ENCODE measurements at places on chromosomes 5 and 9.

DNA sequence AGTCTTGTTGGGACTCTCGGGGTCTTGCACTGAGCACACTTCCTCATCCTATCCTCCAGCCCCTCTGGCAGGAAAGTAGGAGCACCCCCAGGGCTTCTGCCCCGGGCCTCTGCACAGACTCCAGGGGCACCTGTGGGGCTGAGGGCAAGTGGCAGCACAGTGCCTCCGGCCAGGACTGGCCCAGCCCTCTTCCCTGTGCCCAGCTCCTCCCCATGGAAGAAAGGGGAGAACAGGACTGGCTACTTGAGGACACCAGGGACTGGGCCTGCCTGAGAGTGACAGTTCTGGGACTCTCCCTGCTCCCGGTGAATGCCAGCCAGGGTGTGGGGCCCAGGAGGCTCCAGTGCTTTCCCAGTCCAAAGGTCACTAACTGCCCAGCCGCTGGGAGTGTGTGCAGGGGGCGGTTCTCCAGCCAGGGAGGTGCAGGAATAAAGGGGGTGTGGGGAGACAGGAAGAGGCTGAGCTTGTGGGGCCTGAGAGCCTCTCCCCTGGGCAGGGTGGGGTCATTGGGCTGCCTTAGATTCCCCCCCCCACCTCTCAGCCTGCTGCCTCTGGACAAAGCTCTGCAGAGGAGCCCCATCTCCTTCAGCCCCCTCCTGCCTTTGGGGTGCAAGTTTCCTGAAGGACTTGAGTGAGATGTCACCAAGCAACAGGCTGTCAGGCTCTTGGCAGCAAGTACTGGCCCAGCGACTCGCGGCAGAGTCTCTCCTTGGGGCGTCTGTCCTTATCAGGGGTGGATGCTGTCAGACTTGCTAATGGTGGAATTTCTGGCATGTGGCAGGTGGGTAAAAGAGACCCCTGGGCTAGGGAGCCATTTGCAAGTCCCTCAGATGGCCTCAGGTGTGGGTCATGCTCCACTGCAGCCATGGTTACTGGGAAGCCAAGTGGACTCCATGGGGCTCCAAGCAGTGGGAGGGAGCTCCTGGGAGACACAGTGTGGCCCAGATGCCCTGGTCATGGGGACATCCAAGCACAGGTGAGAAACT lies 19.1 kb upstream of the JADE2 start:
- DNase-seq = no peak

GRCh38 chr5:62317810-62318209 lies 11.8 kb downstream of the KIF2A start:
- no peak for DNase-seq

DNA sequence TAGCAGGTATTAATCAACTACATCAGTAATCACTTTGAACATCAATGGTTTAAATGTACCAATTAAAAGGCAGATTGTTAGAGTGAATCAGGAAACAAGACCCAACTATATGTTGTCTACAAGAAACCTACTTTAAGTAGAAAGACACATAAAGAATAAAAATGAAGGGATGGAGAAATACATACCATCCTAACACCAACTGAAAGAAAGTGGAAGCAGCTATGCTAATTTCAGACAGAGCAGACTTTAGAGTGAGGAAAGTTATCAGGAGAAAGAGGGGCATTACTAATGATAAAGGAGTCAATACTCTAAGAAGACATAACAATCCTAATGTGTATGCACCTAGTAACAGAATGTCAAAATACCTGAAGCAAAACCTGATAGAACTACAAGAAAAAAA lies 125.8 kb downstream of the NR6A1 start:
- DNase-seq = no peak

GRCh38 chr9:137376386-137376785 lies 46.6 kb downstream of the EXD3 start:
- DNase-seq = no peak

DNA sequence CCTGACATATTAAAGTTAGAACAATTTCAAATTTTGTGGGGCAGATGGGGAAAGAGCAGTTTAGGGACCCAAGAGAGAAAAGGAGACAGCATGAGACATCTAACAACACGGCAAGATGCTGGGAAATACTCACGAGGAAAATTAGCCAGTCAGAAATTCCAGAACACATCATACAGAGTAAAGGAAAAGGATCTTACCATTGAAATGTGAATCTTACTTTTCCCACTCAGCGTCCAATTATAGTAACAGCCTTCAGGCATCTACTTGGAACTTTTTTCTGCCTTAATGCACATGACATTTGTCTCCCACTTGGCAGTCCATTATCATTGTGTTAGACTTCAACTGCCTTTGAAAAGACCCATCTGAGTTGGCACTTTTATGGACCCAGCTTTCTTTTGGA lies 189.7 kb upstream of the SLC27A6 start:
- DNase-seq = no peak

DNA sequence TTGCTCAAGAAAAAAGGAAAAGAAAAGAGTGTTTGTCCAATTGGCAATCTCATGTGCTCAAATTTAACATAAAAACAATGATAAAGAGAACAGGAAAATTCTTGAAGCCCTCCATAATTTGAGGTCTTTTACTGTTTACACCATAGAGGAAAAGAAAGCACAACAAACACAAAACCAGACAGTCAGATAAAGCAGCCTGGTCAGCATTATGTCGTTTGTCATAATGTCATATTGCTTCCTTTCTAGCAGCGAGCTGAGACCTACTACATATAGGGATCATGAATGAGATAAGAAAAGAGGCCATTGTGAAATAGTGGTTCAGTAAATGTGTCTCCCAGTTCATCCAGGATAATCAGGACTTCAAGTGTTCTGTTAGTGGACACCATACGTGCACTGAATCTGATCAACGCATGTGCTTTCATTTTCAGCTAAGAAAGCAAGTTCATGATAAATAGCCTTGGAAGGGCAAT lies 64.7 kb upstream of the SELENOP start:
- no peak for DNase-seq

DNA sequence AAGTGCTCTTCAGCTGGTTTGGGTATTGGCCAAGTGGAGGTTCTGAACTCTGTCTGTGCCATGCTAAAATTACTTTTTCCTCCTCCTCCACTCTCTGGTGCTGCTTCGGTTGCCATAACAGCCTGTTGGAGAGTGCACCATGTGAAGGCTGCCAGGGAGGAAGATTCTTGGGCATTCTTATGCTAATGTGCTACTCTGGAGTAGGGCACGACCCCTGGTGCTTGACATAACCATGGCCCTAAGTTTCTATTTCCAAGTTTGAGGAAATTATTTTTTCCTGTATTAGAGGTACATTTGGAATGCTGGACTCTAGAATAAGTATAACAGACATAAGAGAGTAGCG lies 111.6 kb downstream of the ARHGAP26 start:
- DNase-seq = no peak

GRCh38 chr5:135628771-135629563 lies 50.2 kb upstream of the CXCL14 start:
- DNase-seq = no peak

DNA sequence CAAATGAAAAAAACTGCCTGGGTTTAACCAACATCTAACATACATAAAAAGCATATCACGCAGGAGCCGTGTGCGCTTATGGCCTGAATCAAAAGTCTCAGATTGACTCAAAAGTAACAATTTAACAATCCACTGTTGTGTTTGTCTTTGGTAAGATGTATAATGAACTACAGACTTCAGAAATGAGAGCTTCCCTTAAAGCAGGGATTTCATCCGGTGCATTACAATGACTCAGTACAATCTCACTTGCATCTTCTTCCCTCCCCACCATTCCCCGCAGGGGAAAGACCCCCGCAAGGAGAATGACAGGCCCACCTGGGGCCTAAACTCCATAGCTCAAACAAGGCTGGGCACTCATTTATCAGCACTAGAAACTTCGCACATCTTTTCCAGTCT lies 1.4 kb downstream of the ZFR start:
- no peak for DNase-seq

DNA sequence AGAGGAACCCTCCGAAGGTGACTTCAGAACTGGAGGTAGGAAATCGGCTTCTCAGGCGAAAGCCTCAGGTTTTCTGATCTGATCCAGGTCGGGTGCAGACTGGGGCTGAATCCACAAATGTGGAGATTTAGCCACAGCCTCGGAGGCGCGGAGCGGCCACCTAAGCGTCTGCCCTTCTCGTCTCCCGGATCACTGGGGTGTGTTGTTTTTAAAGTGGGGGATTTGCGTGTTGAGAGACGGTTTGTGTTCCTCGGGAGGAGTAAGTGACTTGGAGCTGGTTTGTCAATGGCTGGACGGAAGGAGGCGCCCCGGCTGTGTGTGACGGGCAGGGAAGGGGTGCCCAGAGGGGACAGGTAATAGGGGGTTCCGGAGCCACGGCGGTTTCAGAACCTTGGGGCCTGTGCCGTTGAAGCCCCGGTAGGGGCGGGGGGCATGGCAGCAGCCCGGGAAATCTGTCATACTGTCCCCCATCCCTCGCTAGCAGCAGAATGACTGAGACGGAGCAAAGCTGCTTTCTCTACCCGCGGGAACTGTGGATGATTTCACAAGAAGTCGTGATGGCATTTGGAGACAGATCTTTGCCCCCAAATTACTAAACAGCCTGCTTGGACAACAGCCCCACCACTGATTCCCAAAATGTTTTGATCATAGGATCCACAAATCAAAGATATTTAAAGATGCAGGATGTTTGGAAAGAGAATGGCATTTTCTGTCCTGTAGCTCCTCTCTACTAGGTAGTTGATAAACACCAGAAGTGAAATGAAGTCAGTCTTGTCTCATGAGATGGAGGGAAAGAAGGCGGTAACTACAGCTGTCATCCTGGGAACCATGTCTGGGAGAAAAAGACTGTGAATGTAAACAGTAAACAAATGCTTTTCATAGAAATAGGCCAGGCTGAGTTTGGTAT lies 216.5 kb downstream of the PDZD2 start:
- peak; percentile 41 for DNase-seq

- DNase-seq = no peak
Observed at GRCh38 chr9:89822996-89823395, 218.2 kb downstream of the GADD45G start.

GRCh38 chr5:135234666-135235401 lies 164.2 kb downstream of the MACROH2A1 start:
- no peak for DNase-seq

DNA sequence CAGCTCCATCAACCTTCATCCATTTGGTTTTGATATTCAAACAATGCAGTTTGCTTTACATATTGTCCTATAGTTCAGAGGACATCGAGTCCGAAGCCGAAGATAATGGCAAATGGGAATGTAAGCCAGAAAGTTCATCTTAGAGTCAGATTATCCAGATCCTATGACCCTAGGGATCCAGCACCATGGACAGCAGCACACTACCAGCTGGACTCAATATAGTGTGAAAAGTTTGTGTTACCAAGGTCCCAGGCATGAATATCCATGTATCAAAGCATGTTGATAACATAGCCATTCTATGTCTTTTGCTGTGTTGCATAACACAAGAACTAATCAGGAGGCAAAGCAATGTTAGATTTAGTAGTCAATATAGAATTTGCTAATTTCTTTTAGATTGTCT lies 46.3 kb downstream of the FSTL4 start:
- no peak for DNase-seq

GRCh38 chr5:39843767-39844166 lies 419.0 kb upstream of the DAB2 start:
- no peak for DNase-seq

DNA sequence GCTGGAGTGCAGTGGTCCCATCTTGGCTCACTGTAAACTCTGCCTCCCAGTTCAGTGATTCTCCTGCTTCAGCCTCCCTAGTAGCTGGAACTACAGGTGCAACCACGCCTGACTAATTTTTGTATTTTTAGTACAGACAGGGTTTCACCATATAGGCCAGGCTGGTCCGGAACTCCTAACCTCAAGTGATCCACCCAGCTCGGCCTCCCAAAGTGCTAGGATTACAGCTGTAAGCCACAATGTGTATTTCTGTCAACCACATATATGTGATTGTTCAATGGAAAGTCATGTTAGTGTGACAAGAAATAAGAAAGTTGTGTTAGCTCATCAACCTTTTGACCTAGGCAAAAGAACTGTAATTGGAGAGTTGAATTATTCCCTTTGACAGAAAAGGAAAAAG lies 677.1 kb upstream of the CHD1 start:
- no peak for DNase-seq

- DNase-seq = no peak
Observed at GRCh38 chr5:132464156-132464939, 26.2 kb downstream of the IRF1 start.

- no peak for DNase-seq
Observed at GRCh38 chr5:154642499-154643245, 112.5 kb upstream of the LARP1 start.

- no peak for DNase-seq
Observed at GRCh38 chr9:135324329-135324728, 155.3 kb upstream of the PPP1R26 start.

GRCh38 chr5:138910546-138911185 lies 35.5 kb upstream of the LRRTM2 start:
- DNase-seq = no peak

DNA sequence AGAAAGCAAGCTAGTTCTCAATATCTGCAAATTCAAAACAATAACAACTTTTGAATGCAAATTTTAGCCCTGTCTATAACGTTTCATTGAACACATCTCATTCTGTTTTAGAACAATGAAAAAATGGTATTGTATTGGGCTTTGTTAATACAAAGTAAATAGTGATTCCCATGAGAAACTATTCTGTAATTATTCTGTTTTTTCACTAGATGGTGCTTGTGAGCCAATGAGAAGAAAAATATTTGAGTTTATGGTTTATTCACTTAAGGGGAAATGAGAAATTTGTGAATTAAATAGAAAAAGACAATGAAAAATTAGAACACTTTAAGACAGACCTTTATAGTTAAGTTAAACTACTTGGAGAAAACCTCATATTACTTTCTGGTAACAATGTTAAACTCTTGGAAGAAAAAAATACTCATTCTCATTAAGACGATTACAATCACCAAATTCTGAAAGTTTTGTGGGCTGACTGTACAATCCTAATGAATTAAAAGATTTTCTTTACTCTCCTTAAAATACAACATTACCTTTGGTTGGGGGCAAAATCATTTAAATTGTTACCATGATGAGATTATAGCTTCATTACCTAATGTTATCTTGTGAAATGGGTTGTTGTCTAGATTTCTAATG lies 127.0 kb downstream of the NNT start:
- no peak for DNase-seq

- DNase-seq = no peak
Observed at GRCh38 chr5:147520450-147520849, 10.6 kb upstream of the DPYSL3 start.

DNA sequence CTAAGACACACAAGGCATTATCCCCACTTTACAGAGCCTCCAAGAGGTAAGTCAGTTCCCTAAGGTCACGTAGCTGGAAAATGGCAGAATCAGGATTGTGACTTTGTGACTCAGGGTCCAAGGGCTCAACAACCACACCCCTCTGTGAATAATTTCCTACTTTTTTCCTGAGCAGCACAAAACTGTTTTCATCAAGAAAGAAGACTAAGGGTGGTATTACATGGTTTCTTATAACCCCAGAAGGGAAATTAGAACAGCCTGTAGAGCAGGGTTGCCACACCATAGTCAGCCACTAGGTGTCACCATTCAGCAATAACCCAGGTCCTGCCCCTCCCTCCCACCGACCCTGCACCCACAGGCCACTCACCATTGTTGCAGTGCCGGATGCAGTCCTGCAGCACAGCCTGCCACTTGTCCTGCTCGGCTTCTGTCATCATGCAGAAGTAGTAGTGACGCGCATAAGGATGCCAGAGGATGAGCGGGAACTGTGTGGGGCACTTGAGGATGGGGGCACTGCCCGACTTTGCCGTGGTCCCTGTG lies 72.1 kb downstream of the LRSAM1 start:
- DNase-seq = no peak

- DNase-seq = no peak
Observed at GRCh38 chr5:1080432-1080831, 31.4 kb downstream of the SLC12A7 start.

- DNase-seq = no peak
Observed at GRCh38 chr5:11719888-11720481, 184.3 kb downstream of the CTNND2 start.
